ENCODE measurements at places on chromosomes 11 and 22. TPM values are rescaled to one million over a fixed set of nuclear protein-coding genes. Genes with fewer than 3 reads are reported as not detected.

GRCh38 chr11:96282625-96283220, 60.3 kb downstream of the MAML2 start:
- H3K27me3 ChIP-seq = no peaks in the 10 kb centered on the region
- H3K36me3 ChIP-seq = peaks cover 25% of the 10 kb centered on the region
- peak overlapping the region; percentile 43 for H3K27ac ChIP-seq
- no peak overlapping the region for H3K4me3 ChIP-seq
- H3K4me1 ChIP-seq = peaks cover 88% of the 10 kb centered on the region

DNA sequence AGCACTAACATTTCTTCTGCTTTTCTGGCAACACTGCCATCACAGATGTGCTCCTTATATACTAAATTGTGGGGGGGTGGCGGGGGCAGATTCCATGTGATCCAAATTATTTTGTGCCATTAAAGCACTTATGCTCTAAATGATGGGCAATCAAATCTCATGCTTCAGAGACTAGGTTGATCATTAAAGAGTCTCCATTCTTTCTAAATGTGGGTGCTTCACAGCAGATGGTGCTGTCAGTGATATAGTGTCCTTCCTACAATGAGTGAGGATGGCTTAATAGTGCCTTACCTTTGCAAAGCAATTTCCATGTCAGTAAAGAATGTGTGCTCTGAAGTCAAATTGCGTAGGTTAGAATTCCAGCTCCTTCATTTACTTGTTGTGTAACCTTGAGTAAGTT, 589.8 kb downstream of the ETS1 start:
- no peak overlapping the region for H3K4me3 ChIP-seq
- H3K27ac ChIP-seq = no peak overlapping the region
- no peak for DNase-seq
- no peaks in the 10 kb centered on the region for H3K36me3 ChIP-seq
- H3K4me1 ChIP-seq = no peaks in the 10 kb centered on the region

GRCh38 chr22:28609921-28610320, 69.7 kb downstream of the TTC28 start:
- no peaks in the 10 kb centered on the region for H3K36me3 ChIP-seq
- peaks cover 61% of the 10 kb centered on the region for H3K27me3 ChIP-seq
- no peak overlapping the region for H3K4me3 ChIP-seq
- no peak for DNase-seq

- peaks cover 33% of the 10 kb centered on the region for H3K4me1 ChIP-seq
- H3K27me3 ChIP-seq = no peaks in the 10 kb centered on the region
- no peak for DNase-seq
- H3K27ac ChIP-seq = peak overlapping the region; percentile 86
Observed at GRCh38 chr11:118353084-118353710, 6.2 kb upstream of the UBE4A start.

DNA sequence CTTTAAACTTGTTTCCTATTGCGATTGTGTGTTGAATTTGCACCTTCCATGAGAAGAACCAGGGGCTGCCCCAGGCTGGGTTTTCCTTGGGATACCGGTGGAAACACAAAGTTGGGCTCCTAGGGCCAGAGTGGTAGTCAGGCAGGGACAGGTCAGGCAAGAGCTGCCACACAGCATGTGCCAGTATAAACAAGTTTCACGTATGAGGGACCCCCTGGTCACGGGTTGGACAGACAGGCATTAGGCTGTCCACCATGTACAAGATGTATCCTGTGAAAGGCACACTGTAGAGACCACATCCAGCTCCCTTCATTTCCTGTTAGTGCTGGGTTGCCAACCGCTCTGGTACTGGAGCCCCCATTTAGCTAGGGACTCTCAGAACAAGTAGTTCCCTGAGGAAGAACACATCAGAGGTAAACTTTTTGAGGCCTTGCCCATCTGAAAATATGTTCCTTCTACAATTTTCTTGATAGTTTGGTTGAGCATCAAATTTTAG, 8.8 kb downstream of the UPB1 start:
- no peak overlapping the region for H3K27ac ChIP-seq
- no peaks in the 10 kb centered on the region for H3K36me3 ChIP-seq
- no peaks in the 10 kb centered on the region for H3K27me3 ChIP-seq

GRCh38 chr22:36885474-36885873, 24.7 kb downstream of the NCF4 start:
- peaks cover 16% of the 10 kb centered on the region for H3K4me1 ChIP-seq
- peaks cover 10% of the 10 kb centered on the region for H3K27me3 ChIP-seq
- no peak for DNase-seq
- no peak overlapping the region for H3K4me3 ChIP-seq
- H3K27ac ChIP-seq = no peak overlapping the region
- peaks cover 3% of the 10 kb centered on the region for H3K36me3 ChIP-seq

- H3K27me3 ChIP-seq = peaks cover 10% of the 10 kb centered on the region
- no peak for DNase-seq
- no peak overlapping the region for H3K4me3 ChIP-seq
- H3K4me1 ChIP-seq = peaks cover 7% of the 10 kb centered on the region
Observed at GRCh38 chr11:26287067-26287518, 44.8 kb upstream of the ANO3 start.

DNA sequence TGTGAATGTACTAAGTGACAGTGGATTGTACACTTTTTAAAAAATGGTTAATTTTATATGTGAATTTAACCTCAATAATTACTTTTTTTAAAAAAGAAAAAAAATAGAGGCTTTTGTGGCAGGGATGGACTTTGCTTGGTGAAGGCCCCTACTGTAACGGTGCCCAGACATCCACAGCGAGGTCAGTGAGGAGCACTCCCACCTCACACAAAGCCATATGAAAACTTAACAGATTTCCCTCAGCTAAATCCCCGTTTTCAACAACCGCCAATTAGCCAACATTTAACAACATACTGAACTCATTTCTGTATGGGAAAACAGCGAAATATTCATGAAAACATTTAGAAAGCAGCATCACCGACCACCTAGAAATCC, 642 bp upstream of the C11orf58 start:
- no peak overlapping the region for H3K4me3 ChIP-seq
- DNase-seq = no peak
- H3K27ac ChIP-seq = peak overlapping the region; percentile 89
- H3K27me3 ChIP-seq = no peaks in the 10 kb centered on the region

- no peak for DNase-seq
- no peaks in the 10 kb centered on the region for H3K27me3 ChIP-seq
- no peaks in the 10 kb centered on the region for H3K4me1 ChIP-seq
- no peak overlapping the region for H3K27ac ChIP-seq
- H3K36me3 ChIP-seq = no peaks in the 10 kb centered on the region
Observed at GRCh38 chr11:81007046-81007445, 1566.2 kb upstream of the TENM4 start.

The DAGLA gene
- total RNA-seq = 0.05 TPM

GRCh38 chr11:3087821-3088800, 30.9 kb upstream of the CARS1 start:
- no peaks in the 10 kb centered on the region for H3K4me1 ChIP-seq
- H3K4me3 ChIP-seq = no peak overlapping the region
- H3K27me3 ChIP-seq = no peaks in the 10 kb centered on the region
- no peak for DNase-seq
- no peaks in the 10 kb centered on the region for H3K36me3 ChIP-seq

The HEPN1 gene
- total RNA-seq = not detected

DNA sequence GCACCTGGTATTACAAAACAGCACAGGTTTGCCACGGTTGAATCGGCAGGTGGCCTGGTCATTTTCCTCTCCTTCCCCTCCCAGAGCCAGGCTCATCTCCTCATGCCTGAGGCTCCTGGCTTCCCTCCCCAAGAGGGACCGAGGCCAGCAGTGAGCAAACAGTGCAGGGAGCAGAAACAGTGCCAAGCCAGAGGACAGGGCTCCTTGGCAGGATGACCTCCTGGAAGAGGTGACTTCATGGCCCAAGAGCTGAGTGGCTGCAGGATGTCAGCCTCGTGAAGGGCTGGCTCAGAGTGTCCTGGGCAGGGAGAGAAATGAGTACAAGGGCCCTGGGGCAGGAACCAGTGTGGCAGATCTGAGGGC, 22.8 kb upstream of the PPFIA1 start:
- peaks cover 6% of the 10 kb centered on the region for H3K4me1 ChIP-seq
- no peak overlapping the region for H3K27ac ChIP-seq
- no peak for DNase-seq
- no peaks in the 10 kb centered on the region for H3K36me3 ChIP-seq
- H3K4me3 ChIP-seq = no peak overlapping the region

The TOP3B gene
- 33.6 TPM for total RNA-seq

- H3K27ac ChIP-seq = no peak overlapping the region
- no peak for DNase-seq
- H3K27me3 ChIP-seq = peaks cover 2% of the 10 kb centered on the region
- H3K4me1 ChIP-seq = no peaks in the 10 kb centered on the region
- no peaks in the 10 kb centered on the region for H3K36me3 ChIP-seq
- no peak overlapping the region for H3K4me3 ChIP-seq
Observed at GRCh38 chr22:28229566-28230485, 310.8 kb upstream of the PITPNB start.

DNA sequence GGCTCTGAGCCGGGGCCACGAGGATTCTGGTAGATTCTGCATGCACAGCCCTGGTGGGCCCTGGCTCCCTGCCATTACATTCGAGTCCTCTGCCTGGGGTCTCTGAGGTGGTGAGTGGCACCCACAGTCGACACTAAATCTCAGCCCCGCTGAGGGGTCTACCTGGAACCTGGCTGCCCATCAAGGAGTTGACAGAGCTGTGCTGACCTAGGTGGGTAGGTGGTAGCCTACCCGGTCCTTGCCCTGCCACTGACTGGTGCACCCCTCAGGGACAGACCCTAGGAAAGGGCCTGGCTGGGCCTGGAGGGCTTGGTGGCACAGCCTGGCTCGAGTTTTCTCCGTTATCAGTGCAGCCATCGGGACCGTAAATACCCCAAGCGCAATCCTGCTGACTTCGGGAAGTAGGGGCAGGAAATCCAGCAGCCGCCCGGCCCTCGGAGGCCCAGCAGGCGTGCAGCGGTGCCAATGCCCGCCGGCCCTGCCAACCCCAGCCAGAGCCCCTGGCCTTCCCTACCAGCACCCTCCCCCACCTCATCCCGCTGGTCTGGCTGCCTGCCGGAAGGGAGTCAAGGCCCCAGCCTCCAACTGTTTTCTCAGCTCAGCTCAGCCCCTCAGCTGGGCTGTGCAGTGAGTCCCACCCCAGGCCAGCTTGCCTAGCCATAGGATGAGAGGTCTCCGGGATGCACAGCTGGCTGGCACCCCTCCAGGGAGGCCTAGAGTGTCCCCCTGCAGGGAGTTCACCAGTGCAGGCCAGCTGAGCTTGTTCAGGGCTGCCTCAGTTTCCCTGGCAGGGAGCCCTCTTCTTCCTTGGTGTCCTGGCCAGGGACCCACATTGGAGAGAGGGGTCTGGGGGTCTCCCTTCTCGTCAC, 80.4 kb upstream of the KCNQ1OT1 start:
- no peak overlapping the region for H3K4me3 ChIP-seq
- H3K27ac ChIP-seq = no peak overlapping the region
- no peaks in the 10 kb centered on the region for H3K27me3 ChIP-seq
- no peak for DNase-seq
- no peaks in the 10 kb centered on the region for H3K36me3 ChIP-seq
- H3K4me1 ChIP-seq = peaks cover 2% of the 10 kb centered on the region

GRCh38 chr11:88246696-88247095, 71.5 kb upstream of the RAB38 start:
- H3K36me3 ChIP-seq = peaks cover 7% of the 10 kb centered on the region
- H3K4me3 ChIP-seq = no peak overlapping the region
- no peaks in the 10 kb centered on the region for H3K27me3 ChIP-seq
- no peak for DNase-seq
- no peak overlapping the region for H3K27ac ChIP-seq
- no peaks in the 10 kb centered on the region for H3K4me1 ChIP-seq

DNA sequence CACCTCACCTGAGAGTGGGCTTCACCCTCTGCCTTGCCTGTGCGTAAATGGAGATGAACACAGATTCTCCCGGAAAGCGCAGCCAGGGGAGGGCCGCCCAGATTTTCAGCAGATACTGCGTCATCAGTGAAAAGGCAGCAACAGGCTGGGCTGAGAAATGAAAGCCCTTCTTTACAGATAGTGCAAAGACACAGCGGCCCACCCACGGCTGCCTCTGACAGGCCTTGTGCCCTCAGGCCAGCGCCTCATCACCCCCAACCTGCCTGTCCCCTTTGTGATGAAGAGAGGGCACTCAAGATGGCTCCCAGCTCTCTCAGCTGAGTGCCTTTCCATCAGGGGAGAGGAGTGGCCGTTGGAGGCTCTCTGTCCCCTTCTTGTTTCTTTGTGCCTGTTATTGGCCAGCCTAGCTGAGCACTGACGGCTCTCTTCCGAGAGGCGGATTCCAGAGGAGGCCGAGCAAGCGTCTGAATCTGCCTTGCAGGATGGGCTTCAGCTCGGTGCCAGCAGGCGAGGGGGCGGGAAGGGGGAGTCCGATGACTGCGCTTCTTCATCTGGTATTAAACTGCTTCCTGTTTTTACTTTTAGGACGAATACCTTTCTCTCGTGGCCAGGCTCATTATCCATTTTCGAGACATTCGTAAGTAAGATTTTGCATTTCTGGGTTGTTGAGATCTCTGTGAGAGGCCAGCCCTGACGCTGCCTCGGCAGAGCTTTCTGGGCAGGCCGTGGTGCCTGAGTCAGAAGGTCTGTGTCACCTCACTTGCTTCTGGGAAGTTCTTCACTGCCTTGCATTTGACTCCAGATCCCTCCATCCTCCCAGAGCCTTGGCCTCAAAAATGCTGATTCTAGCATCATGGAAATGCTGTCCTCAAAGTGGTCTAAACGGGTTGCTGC, 43.7 kb downstream of the MED15 start:
- DNase-seq = peak; percentile 88
- H3K27ac ChIP-seq = peak overlapping the region; percentile 97
- peaks cover 47% of the 10 kb centered on the region for H3K36me3 ChIP-seq
- H3K27me3 ChIP-seq = no peaks in the 10 kb centered on the region
- peaks cover 84% of the 10 kb centered on the region for H3K4me1 ChIP-seq

GRCh38 chr22:22414266-22414665, 94.3 kb downstream of the ZNF280B start:
- no peaks in the 10 kb centered on the region for H3K4me1 ChIP-seq
- H3K27ac ChIP-seq = no peak overlapping the region

- H3K36me3 ChIP-seq = no peaks in the 10 kb centered on the region
- no peak for DNase-seq
- peaks cover 1% of the 10 kb centered on the region for H3K27me3 ChIP-seq
- no peak overlapping the region for H3K4me3 ChIP-seq
- H3K27ac ChIP-seq = no peak overlapping the region
Observed at GRCh38 chr11:123152951-123153350, 42.1 kb downstream of the CLMP start.

- no peaks in the 10 kb centered on the region for H3K36me3 ChIP-seq
- H3K27me3 ChIP-seq = no peaks in the 10 kb centered on the region
- no peak for DNase-seq
- H3K4me1 ChIP-seq = peaks cover 8% of the 10 kb centered on the region
- H3K4me3 ChIP-seq = no peak overlapping the region
Observed at GRCh38 chr22:41772645-41773044, 27.8 kb upstream of the CCDC134 start.

DNA sequence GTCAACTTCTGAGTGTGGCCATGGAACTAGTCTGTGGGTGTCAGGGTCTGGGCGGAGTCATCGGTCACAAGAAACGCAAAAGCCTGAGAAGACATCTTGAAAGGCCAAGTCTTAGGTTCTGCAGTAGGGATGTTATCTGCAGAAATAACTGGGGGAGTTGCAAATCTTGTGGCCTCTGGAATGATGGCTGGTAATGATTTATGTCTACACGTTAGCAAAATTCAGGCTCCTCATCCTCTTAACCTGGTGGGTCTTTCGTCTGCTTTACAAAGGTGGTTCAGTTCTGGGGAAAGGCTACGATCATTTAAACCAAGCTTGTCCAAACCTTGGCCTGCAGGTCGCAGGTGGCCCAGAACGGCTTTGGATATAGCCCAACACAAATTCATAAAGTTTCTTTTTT, 7.4 kb upstream of the CYB5R3 start:
- H3K27ac ChIP-seq = no peak overlapping the region
- H3K27me3 ChIP-seq = no peaks in the 10 kb centered on the region
- H3K4me1 ChIP-seq = no peaks in the 10 kb centered on the region
- DNase-seq = no peak

- H3K27me3 ChIP-seq = peaks cover 16% of the 10 kb centered on the region
- no peaks in the 10 kb centered on the region for H3K4me1 ChIP-seq
- H3K4me3 ChIP-seq = no peak overlapping the region
- no peak overlapping the region for H3K27ac ChIP-seq
- no peak for DNase-seq
Observed at GRCh38 chr11:94315664-94316063, 11.3 kb downstream of the IZUMO1R start.
